Stimulated activated CD4-positive, alpha-beta T cell treated with anti-CD3 and anti-CD28 coated beads, TNF-alpha, amount 100 ng/mL, for 1 hour (primary cell): ENCODE measurements at places on chromosomes 12 and 14.

DNA sequence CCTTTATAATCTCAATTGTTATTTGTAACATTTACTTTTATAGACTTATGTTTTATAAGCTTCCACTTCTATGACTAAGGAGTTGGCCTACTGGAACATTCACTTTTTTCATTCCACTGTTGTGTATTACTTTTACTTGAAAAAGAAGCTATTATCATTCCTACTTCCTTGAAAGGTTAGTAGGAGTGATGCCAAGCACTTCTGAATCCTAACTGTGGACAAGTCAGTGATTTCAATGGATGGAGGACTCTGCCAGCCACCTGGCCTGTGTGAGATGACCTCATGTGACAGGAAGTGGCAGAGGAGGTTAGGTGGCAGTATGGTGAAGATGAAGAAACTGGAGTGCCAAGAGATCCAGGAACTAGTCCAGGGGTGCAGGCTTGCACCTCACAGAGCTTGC is 46.0 kb downstream of the TECPR2 start:
- no peak for DNase-seq

GRCh38 chr12:89470741-89471509 is 53.7 kb downstream of the GALNT4 start:
- DNase-seq = no peak

- DNase-seq = no peak
Measured at GRCh38 chr14:24465368-24465767, 22.8 kb upstream of the SDR39U1 start.

- DNase-seq = no peak
Measured at GRCh38 chr12:53330671-53331070, 5.5 kb downstream of the SP7 start.

- no peak for DNase-seq
Measured at GRCh38 chr12:48592591-48593086, 22.8 kb upstream of the LALBA start.

- no peak for DNase-seq
Measured at GRCh38 chr14:61996753-61997152, 234.5 kb downstream of the SNAPC1 start.

DNA sequence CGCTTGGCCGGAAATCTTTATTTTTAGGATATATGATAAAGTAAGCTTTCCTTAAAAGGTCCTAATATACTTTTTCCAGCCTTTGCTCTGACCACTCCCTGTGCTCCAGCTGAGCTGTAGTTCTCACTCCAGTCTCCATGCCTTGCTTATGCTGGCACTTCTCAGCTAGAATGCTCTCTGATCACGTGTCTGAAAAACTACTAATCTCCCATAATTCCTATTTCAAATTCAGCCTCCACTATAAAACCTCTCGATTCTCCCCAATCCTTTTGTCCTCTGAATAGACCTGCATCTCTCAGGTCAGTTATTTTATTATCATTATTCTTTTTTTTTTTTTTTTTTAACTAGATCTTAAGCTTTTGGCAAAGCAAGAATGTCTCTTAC is 3.7 kb downstream of the BIN2 start:
- no peak for DNase-seq

- DNase-seq = no peak
Measured at GRCh38 chr12:108947097-108947496, 67.2 kb downstream of the DAO start.
